COR-L47 (cell line): ENCODE measurements at places on chromosomes 1 and 21.

DNA sequence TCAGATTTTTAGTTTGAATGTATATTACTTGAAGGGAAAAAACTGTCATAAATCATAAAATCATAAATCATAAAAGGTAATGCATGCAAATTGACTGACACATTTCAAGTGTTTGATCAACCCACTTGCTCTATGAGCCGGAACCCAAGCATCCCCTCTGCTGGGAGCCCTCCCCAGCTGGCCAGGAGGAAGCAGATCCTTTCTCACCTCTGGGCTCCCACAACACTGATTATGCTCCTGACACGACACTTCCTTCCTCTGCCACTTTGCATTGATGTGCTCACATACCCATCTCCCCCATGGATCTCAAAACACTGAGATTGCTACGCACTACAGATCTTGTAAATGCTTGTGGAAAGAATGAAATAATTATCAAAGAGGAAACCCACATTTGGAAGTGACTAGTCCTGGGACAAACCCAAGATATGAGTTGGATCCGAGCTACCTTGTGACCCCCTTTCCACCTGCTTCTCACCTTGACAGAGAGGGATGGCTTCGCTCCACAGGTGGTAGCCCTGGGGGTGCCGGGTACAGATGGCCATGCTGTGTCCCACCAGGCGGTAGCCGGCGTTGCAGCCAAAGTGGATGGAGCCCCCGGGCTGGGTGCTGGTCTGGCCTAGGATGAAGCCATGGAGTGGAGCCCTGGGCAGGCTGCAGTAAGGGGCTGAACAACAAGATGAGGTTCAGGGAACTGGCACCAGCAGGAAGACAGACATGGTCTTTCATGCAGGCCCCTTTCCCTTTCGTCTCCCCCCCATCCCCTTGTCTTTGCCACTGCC, 104.6 kb downstream of the ZSCAN20 start:
- DNase-seq = no peak

GRCh38 chr1:101004061-101004460, 21.5 kb downstream of the DPH5 start:
- DNase-seq = no peak

GRCh38 chr21:16117331-16117730, 387.5 kb downstream of the USP25 start:
- DNase-seq = no peak

DNA sequence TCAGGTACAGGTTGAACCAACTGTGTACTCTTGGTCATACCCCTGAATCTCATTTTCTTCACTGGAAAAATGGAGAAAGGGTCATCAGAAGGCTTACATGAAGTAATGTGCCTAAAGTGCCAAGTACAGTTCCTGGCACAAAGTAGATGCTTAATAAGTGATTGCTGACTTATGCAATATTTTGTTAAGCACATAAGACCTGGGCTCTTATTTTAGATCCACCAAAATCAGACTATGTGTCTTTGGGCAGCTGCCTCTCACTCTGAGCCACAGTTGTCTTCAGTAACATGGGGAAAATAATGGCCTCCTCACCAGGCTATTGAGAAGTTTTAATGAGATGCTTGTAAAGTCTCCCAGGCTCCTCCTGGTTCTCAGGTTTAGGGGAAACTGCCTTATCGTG, 74.3 kb upstream of the TRABD2B start:
- no peak for DNase-seq

DNA sequence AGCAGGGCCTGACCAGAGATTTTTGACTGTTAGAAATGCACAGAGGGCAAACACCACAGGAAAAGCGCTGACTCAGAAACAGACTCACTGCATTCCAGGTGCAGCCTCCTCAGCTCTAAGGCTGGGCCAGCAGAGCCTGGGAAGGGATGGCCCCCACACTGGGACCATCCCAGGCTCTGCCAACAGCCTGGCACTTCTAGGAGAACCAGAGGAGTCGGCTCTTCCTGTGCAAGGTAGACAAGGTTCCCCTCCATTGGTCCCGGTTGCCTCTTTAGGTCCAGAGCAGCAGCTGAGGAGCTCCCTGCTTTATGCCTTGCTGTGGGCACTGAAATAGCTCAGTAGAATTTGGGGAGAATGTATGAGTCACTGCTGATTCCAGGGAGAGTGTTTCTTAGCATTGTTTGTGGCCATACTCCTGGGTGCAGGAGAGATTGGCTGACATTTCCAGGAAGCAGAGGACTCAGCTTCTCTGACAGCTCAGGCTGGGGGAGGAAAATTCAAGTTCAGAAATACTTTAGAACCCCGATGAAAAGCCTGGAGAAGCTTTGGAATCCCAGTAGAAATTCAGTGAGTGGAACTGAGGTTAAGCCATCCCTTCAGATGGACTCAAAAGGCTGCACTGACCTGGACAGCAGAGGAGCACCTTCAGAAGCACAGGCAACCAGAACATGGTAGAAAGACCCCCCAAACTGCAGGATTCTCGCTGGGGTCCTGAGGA, 19.7 kb downstream of the PRAMEF1 start:
- DNase-seq = no peak

GRCh38 chr1:60875138-60875537, 207.2 kb upstream of the NFIA start:
- no peak for DNase-seq

DNA sequence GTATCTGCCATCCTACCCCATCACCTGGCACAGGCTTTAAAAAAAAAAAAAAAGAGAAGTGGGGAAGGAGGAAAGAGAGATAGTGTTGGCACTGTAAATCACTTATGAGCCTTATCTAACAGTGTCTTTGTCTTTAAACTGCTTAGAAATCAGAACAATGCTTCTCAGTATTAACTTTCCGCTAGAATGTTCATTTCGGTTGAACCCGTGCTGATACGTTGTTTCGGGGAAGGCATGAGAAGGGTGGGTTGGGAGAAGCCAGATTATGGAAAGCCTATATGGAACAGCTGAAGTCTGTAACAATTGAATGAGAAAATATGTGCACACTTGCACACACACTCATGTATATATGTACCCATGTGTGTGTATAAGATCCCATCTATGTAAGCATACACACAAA, 170.8 kb downstream of the GALNT2 start:
- no peak for DNase-seq
